ENCODE measurements at places on chromosomes 16 and 17.

- DNase-seq, result no peak
Measured at GRCh38 chr17:78716292-78716691, 65.8 kb downstream of the CYTH1 start.

- no peak for DNase-seq
Measured at GRCh38 chr17:74146196-74146595, 57.3 kb upstream of the RPL38 start.

GRCh38 chr16:14501331-14502255 lies 128.5 kb downstream of the PARN start:
- peak; percentile 79 for DNase-seq

GRCh38 chr17:65684631-65685030 lies 123.2 kb upstream of the AXIN2 start:
- DNase-seq, result no peak

GRCh38 chr17:55284001-55284884 lies 19.5 kb downstream of the HLF start:
- no peak for DNase-seq

DNA sequence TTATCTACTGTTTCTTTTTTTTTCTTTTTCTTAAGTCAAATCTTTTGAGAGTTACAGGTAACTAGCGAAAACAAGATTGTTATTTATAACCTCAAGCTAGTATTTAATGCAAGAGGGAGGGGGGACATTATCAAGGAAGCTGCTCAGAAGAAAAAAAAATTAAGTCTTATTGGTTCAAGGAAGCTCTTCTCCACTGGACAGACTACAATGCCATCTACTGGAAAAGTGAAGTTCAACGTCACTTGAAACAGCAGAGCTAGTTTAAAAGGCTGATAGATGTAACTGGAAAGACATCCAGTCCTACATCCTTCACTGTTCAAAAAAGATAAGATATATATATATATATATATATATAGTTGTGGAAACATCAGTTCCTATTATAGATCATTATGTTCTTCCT lies 418.0 kb upstream of the PSMD7 start:
- peak; percentile 25 for DNase-seq

GRCh38 chr17:53472586-53472985 lies 350.1 kb upstream of the KIF2B start:
- no peak for DNase-seq

- peak; percentile 63 for DNase-seq
Measured at GRCh38 chr16:2532494-2533141, 1.4 kb upstream of the CEMP1 start.

DNA sequence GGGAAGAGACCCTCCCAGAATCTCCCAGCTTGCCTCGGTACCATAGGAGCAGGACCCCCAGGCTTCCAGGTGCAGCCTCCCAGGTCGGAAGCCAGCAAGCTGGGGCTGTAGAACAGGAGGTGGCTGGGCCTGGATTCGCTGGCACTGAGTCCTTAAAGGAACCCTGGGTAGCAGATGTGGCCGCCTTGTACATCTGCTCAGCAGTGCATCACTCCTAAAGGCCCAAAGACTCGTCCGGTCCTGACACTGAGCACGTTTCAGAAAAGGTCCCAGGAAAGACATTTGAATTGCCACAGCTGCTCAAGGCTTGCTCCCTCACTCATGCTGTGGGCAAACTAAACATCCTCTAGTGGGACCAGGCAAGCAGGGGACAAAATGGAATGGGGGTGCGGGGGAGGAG lies 172.8 kb downstream of the RAB11FIP4 start:
- no peak for DNase-seq

DNA sequence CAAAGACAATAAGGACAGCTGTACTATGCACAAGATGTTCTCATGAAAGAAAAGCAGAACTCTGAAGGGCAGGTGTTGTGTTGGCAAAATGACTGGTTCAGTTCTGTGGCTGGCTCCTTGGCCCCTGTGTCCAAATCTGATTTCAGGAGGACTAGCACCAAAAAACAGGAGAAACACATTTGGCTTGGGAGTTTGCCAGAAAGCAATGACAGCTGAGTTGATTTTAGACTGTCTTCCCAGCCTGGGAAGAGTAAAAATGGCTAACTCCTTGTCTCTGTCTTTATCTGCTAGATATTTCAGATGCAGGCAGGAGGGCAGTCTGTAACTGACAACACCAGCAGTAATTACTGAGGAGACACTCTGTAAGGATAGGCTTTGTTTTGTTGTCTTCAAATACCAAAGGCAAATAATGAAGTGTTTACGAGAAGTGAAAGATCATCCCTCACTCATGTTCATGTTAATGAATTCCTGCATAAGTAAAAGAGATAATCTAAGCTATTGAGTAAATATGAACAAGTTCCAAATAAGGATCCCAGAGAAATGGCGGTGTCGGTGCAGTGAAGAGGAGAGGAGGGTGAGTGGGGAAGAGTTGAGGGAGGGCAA lies 989.0 kb downstream of the CDH11 start:
- no peak for DNase-seq

GRCh38 chr16:14302399-14303181 lies 231.5 kb downstream of the MRTFB start:
- DNase-seq, result peak; percentile 76

All from iPS-NIHi11 (cell line).